MV-4-11 (cell line): ENCODE measurements at places on chromosomes 5 and 9.

- DNase-seq: no peak
These were observed 172.4 kb downstream of the NTRK2 start for GRCh38 chr9:84841931-84842330.

DNA sequence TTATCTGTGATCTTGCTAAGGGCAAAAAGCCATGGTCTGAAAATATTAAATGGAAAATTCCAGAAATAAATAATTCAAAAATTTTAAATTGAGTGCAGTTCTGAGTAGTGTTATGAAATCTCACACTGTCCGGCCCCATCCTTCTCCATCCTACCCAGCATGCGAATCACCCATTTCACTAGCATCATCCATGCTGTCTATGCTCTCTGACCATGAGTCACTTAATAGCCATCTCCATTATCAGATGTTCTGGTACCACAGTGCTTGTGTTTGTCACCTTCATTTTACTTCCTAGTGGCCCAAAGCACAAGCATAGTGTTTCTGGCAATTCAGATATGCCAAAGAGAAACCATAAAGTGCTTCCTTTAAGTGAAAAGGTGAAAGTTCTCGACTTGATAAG, 63.3 kb upstream of the SMC5 start:
- no peak for DNase-seq

DNA sequence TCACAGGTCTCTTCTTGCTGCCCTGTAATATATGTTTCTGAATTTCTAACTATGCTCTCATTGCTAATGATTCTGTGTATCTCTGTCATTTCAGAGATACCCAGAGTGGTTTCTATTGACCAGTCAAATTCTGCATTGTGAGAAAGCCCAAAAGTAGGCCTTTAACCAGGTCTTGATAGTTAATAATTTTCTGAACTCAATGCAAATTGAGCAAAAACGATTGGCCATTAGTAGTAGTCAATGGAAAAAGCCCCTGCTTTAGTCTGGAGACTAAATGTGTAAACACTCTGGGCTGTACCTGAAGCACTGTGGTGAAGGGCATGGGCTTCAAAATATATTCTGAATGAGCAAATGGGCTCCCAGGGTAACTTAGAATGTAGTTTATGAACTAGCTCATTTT, 307.6 kb downstream of the ARL15 start:
- DNase-seq: no peak

DNA sequence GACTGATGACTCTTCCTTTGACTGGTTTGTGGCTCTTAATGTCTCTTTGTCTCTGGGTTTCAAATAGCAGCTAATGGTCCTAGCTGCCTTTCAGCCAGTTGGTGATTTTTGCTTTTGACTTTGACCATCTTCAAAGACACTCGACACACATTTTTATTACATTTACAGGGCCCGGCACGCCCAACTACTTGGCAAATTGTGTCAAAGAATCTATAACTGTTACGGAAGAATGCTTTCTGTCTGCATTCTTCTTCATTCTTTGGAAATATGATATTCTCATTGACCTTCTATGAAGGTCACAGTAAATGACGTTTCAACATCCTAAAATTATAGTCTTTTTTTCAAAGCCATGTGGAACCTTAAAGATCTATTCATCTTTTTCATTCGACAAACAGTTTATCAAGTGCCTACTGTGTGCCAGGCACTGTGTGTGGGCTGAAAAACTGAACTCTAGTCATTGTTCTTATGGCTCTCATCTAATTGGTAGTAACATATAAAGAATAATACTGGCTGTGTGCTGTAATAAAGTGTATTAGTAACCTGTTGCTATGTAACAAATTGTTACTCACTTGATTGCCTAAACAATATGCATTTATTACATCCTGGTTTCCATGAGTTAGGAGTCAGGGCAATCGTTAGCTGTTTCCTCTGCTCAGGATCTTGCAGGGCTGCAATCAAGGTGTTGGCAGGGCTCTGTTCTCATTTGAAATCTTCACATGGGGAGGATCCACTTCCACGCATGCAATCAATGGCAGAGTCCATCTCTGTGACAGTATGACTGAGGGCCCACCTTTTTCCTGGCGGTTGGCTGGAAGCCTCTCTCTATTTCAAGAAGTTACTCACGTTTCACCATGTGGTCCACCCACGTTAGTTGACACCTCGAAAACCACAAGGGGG, 7.0 kb upstream of the WHRN start:
- no peak for DNase-seq

GRCh38 chr5:43661102-43661501, 58.1 kb downstream of the NNT start:
- DNase-seq: no peak

- DNase-seq: no peak
These were observed 76.1 kb upstream of the CXCL14 start for GRCh38 chr5:135654761-135655467.

GRCh38 chr5:157915638-157916037, 56.7 kb upstream of the CLINT1 start:
- no peak for DNase-seq

GRCh38 chr9:71349218-71349617, 227.8 kb upstream of the TRPM3 start:
- no peak for DNase-seq

DNA sequence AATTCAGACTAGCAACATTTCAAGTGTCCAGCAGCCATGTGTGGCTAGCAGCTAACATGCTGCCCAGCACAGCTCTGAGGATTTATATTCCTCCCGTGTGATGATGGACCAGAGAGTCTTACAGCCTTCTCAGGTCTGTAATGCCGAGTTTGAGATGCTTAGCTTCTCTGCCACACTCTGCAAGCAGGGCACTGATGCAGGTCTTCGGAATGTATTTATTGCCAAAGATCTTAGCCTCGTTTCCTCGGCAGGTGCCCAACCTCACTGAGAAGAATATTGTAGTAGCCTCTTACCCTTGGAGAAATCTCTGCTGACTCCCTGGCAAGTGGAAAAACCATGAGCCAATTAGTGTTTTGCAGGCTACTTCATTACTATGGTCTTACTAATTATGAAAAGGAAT, 3.7 kb upstream of the RAI14 start:
- DNase-seq: no peak

DNA sequence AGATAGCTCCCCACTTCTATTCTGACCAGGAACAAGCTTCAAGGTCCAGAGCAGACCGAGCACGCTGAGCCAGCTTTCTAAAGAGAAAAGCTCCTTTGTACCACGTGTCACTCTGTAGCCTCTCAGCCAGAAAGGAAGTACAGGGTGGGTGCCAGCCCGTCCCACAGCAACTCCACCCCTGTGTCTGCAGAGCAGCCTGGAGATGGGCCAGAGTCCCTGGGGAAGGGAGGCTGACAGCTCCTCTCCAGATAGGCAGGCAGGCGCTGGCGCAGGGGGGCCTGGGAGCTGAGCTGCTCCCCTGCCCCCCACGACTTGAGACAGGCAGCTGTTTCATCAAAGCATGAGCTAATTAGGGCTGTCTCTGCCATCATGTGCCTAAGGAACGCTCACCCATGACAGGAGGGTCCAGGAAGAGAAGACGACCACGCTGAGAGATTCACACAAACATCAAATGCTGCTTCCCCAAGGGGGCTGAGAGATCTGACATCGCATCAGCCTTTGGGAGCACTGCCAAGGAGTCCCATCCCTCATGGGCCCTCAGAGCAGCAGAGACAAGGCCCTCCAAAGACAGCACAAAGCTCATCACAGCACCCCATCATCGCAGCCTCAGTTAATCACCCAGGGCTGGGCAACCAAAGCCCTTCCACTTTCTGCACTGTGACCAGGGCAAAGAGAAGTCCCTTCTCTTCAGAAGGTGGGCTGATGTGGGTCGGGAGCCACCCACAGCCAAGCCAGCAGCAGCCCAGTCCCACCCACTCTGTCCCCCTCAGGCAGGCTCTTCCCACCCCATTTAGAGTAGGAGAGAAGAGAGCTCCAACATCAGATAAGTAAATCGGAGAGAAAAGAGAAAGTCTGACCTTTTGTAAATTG, 78.5 kb upstream of the LRRTM2 start:
- peak; percentile 54 for DNase-seq

- no peak for DNase-seq
These were observed 15.0 kb upstream of the VAV2 start for GRCh38 chr9:134007150-134007549.

DNA sequence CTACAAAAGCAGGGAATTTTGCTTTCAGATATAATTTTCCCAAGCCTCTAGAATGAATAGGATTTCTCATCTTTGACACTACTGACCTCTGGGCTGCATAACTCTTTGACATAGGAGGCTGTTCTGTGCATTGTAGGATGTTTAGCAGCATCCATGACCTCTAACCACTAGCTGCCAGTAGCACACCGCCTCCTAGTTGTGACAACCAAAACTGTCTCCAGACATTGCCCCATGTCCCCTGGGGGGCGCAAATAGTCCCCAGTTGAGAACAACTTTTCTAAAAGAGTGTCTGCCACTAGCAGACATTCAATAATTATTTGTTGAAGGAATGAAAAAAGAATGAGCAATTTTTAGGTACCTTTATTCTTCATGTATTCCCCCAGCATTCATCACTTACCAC, 51.8 kb downstream of the POU4F3 start:
- DNase-seq: peak; percentile 14

DNA sequence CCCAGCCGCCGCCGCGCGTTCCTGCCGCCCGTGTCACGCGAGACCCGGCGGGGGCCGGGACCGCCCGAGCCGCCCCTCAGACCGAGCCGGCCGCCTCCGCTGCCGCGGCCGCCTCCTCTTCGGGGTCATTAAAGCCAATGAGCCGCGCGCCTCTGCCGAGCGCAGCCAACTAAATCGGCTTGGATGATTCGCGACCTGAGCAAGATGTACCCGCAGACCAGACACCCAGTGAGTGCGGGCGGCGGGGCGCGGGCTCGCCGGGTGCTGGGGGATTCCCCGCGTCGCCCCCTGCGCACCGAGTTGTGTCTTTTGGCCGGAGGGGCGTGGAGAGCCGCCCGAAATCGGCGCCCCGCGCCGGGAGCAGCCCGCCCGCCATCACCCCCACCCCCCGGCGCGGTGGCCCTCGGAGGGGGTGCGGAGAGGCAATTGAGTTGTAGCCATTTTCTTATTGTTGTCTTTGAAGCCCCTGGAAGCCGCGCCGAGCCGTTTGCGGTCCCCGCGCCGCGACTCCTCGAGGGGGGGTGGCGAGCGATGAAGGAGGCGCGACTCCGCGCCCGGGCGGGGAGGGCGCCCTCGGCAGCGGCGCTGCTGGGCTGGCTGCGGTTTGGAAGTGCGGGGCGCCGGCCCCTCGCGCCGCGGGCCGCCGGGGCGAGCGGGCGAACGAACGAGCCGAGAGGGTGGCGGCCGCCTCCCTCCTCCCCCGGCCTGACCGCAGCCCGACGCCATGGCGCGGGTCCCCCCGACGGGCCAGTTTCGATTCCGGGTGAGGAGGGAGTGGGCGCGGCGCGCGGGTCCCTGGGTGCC, 1.0 kb downstream of the TLE4 start:
- DNase-seq: no peak

DNA sequence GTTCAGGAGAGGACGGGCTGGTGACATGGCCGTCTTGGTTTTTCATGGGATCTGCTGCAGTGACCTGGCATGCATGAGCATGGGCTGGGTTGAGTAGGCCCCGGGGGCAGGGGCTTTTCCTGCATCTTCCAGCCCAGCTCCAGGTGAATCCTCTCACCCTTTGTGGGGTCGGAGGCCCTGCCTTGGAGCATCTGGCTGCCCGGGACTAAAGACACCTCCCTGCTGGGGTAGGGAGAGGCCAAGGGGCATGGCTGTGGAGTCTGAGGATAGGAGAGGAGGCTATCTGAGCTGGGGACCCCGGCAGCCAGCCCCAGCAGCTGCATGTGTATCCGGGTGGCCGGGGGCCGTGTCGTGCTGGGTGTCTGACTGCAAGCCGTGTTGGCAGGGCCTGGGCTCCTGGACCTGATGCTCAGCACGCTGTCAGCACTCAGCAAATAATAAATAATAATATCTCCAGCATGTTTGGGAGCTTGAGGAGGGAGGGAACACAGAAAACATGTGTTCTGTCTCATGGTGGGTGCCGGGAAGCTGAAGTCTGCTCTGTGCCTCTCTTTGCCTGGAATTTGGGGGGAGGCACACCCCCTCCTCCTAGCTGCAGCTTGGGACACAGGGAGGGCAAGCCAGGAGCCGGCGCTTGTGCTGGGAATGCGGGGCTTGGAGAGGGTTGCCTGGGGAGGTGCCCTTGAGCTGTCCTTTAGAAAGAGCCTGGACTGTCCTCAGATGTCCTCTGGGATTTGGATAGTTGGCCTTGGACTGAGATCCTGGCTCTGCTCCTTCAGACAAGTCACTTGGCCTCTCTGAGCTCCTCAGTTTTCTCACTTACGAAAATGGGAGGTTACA, 28.4 kb upstream of the PITX1 start:
- DNase-seq: no peak

GRCh38 chr5:96315431-96315830, 117.6 kb downstream of the PCSK1 start:
- peak; percentile 85 for DNase-seq

DNA sequence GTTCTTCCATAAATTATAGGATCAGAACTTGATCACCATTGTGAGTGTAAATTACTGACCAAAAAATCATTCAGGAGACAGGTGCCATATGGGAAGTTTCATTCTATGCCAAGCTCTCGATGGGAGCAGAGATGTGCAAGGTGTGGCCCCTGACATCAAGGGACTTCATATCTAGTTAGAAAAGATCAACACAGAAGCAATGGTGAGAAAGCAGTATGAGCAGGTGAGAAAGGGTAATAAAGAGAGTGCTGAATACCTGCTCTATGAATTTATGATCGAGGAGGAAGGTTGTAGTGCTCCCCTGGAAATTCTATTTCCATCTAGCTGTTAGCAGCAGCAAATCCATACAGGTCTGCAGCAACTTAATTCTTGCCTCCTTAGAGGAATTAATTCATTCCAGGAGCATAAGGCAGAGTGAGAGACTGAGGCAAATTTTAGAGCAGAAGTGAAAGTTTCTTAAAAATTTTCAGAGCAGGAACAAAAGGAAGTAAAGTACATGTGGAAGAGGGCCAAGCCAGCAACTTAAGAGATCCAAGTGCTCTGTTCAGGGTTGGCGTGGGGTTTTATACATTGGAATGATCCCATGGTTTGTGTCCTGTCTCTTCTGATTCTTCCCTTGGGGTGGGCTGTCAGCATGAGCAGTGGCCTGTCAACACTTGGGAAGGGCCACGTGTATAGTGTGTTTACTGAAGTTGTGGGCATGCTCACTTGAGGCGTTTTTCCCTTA, 181.8 kb downstream of the SAXO1 start:
- DNase-seq: peak; percentile 20

GRCh38 chr5:77305956-77306355, 95.5 kb downstream of the PDE8B start:
- DNase-seq: no peak

DNA sequence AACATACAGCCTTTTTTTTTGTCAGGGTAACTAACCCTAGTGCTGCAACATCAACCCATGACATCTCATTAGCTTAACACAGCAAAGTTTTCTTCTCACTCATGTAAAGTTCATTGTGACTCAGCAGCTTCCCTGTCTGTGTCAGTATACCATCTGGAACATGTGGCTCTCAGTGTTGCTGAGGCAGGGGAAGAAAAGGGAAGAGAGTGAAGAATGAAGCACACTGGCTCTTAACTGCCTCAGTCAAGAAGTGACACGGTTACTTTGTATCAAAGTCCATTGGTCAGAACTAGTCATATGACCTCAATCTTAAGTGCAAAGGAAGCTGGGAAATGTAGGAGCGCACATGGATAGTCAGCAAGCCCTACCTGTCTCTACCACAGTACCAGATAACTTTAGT, 185.0 kb upstream of the ELL2 start:
- peak; percentile 88 for DNase-seq

- peak; percentile 19 for DNase-seq
These were observed 45.9 kb upstream of the KCNMB1 start for GRCh38 chr5:170434966-170435605.
